A172 (cell line): ENCODE measurements at places on chromosomes 5 and 9. TPM values are rescaled to one million over a fixed set of nuclear protein-coding genes. Genes with fewer than 3 reads are reported as not detected.
A peak's percentile ranks its signal among the peaks of the same experiment; 100 is the strongest.

GRCh38 chr9:93861736-93862358 is 93.3 kb downstream of the BARX1 start:
- no peak for DNase-seq

Gene NRARP
- 0.40 and 0.43 TPM in 2 replicates for total RNA-seq

Gene CD74
- 1.1 TPM in 1 of 2 replicates, not detected in the other for total RNA-seq

Gene FOXD4L6
- not detected in 2 replicates for total RNA-seq

DNA sequence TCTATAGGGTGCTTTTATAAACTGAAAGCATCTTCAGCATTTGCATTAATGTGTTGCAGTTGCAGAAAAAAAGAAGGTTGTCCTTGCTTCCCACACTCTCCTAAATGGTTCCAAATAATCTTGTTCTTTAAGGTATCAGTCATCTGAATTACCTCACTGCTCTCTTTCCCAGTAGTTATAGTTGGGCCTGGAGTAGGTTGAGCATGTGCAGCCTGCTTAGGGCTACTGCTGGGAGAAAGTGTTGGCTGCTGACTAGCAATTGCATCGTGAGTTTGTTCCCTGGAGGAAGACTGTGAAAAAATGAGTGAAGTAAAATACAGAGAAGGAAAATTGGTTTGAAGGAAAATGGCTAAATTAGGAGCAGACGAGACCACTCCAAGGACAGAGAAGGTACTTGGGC is 74.5 kb downstream of the PRR16 start:
- DNase-seq = peak; percentile 38
